Right forelimb (tissue), 1 donor: ENCODE measurements at places on chromosomes 1 and 21.

GRCh38 chr1:202133001-202133400 lies 10.3 kb downstream of the GPR37L1 start:
- no peak for DNase-seq

DNA sequence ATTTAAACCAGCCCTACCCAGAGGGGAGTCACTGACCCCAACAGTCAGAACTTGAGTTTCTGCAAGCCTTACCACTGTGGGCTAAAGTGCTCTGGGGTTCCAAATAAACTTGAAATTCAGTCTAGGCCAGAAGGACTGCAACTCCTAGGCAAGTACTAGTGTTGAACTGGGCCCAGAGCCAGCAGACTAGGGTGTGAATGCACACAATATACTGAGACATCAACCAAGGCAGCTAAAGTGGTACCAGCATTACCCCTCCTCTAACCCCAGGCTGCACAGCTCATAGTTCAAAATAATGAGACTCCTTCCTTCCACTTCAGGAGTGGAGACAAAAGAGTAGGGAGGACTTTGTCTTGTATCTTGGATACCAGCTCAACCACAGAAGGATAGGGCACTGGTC lies 18.9 kb upstream of the IL20 start:
- DNase-seq: no peak

GRCh38 chr1:83882906-83883305 lies 116.0 kb downstream of the TTLL7 start:
- DNase-seq: no peak

DNA sequence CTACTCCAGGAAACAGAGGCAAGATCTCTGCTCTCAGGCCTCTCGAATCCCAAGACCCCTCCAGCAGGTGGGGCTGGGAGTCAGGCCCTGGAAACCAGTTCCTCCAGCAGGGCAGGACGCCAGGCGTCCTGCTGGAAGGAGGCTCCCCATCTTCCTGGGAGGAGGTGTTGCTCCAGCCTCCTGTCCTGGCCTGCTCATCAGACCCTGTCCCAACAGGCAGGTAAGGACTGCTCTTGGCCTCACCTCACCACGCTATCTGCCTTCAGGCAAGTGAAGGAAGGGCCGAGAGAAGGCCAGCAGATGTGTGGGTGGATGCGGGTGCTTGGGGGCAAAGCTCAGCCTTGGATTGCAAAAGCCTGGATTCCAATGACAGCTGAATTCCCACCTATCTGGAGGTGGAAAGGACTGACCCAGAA lies 82.9 kb downstream of the SSBP3 start:
- no peak for DNase-seq

- no peak for DNase-seq
Observed at GRCh38 chr1:92346866-92347640, 48.2 kb downstream of the RPAP2 start.

DNA sequence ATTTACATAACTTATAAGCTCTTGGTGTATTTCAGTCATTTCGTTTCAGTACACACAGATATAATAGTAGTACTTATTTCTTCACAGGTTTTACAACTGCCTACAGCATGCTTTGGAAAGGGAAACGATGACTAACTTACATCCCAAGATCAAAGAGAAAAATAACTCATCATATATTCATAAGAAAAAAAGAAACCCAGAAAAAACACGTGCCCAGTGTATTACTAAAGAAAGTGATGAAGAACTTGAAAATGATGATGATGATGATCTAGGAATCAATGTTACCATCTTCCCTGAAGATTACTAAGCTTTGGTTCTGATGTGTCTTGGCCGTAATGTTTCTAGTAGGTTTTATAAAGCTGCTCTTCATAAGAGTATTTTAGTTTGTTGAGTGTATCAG lies 30.9 kb downstream of the TYW3 start:
- DNase-seq: no peak

DNA sequence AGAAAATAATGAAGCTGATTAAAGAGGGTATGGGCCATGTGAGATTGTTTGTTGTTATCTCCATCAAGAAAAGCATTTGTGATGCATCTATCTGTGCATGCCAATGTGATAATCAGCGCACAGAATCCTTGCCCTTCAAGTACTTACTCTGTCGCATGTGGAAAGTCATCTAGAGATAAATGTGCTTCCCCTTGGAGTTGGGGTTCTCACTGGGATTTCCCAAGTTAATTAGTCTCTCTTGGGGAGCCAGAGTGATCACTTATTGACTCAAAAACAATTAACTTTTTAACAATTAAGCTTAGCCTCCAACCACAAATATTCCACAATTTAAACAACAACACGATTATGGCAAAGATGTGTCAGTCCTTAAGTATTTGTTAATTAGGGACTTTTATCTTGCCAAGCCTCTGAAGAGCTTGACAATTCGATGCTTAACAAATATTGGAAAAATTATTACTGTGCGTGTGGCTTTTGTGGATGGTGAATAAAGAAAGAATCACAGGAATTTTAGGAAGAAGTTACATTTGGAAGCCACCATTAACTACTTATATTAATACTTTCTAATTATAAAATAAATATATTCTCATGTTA lies 17.5 kb downstream of the RHOU start:
- no peak for DNase-seq

DNA sequence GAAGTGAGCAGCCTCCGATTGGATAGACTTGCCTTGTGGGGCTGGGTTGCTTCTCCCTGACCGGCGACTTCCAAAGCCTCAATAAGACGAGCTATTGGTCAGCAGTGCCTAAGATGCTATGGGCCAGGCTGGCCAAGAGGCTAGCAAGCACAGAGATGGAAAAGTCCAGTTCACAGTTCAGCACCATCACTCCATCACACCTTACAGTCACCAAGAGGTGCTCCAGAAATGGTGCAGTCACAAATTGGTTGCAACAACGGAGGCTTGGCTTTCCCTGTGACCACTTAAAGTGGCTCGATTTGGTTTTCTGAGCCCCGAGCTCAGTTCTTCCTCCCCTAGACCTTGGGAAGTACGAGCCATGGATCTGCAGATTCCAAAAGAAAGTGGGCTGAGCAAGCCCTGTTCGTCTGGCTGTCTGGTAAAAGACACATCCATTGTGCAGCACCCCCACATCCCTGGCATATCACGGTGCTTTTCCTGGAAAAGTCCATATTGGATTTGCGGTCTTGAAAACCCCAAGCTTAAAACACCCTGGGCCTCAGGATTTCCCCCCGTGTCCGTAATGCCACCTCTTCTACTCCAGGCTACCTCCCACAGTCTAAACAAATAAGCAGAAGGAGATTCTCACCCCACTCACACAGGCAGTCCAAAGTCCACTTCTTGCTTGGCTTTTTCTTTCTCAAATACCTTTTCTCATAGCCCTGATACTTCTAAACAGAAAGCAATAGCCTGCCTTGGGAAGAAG lies 1.3 kb downstream of the SLAMF1 start:
- DNase-seq: no peak

DNA sequence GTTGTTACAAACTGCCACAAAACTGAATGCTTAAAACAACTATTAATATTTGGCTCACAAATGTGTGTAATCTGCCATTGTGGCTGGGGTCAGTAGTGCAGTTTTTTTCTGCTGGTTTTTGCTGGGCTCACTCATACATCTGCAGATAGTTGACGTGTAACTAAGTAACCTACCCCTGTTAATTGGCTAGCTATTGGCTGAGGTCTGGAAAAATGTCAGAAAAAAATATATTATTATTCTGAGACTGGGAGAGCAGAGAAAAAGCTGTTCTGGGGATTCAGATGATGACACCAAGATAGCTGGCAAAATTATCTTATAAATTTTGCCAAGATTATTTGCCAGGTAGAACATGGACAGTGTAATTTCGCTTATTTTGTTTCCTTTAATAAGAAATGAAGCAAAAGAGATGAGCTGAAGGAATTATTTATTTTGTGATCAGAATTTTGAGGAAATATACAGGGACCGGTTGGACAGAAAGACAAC lies 616.1 kb upstream of the ADAMTS5 start:
- no peak for DNase-seq

GRCh38 chr1:232937741-232938375 lies 12.6 kb upstream of the NTPCR start:
- DNase-seq: no peak

GRCh38 chr1:11650331-11650991 lies 3.8 kb downstream of the FBXO2 start:
- DNase-seq: peak; percentile 70

GRCh38 chr1:61746813-61747212 lies 4.5 kb downstream of the PATJ start:
- DNase-seq: no peak

DNA sequence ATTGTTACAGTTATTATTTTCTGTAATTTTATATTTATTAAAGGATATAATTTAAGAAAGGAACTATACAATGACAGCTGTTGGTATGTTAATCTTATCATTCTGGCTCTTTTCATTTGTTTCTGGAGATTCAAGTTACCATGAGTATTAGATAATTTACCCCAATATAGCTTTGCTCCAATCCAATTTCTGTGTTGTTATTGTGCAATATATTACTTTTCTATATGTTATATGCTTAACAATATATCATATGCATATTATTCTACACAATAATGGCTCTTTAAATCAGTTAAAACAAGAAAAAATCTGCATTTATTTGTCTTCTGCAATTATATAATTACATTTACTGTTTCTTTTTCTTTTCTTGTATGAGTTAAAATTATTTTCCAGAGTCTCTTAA lies 1650.9 kb downstream of the BRINP3 start:
- DNase-seq: no peak

- no peak for DNase-seq
Observed at GRCh38 chr1:117237726-117238381, 27.1 kb upstream of the VTCN1 start.

DNA sequence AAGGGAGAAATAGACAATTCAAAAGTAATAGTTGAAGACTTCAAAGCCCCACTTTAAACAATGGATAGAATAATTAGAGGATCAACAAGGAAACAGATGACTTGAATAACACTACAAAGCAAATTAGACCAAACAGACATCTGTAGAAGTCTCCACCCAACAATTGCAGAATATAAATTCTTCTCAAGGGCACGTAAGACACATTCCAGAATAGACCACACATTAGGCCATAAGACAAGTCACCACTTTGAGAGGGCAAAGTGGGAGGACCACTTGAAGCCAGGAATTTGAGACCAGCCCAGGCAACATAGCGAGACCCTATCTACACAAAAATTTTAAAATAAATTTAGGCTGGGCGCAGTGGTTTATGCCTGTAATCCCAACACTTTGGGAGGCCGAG lies 20.5 kb upstream of the RNF186 start:
- no peak for DNase-seq

DNA sequence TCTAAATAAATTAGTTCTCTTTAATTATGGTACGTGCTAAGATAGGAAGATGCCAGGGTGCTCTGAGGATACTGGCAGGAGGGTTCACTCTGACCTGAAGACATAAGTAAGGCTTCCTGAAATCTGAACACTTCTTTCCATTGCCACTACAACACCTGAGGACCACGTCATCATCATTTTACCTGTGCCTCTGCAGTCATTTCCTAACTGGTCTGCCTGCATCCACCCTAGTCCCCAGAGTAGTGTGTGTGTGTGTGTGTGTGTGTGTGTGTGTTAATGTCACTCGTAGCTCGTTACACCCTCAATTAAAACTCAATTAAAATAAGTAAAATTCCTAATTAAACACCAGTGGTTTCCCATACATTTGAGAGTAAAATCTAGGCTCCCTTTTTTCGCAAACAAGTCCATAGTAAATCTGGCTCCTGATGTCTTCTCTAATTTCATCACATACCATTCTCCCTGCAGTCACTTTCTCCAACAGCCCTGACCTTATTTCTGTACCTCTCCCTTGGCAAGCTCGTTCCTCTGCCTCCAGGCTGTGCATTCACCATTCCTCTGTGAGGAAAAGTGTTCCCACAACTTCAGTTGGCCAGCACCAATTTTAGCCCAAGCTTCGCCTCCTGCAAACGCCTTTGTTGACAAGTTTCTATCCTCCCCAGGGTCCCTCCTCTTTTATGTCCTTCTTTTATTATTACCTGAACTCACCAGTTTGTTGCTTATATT lies 8.7 kb downstream of the IL12RB2 start:
- DNase-seq: no peak

GRCh38 chr1:151369621-151370048 lies 2.9 kb downstream of the SELENBP1 start:
- DNase-seq: no peak
